ENCODE measurements at places on chromosomes 5 and 9.

GRCh38 chr9:4147476-4148230, 152.2 kb downstream of the GLIS3 start:
- DNase-seq = no peak

DNA sequence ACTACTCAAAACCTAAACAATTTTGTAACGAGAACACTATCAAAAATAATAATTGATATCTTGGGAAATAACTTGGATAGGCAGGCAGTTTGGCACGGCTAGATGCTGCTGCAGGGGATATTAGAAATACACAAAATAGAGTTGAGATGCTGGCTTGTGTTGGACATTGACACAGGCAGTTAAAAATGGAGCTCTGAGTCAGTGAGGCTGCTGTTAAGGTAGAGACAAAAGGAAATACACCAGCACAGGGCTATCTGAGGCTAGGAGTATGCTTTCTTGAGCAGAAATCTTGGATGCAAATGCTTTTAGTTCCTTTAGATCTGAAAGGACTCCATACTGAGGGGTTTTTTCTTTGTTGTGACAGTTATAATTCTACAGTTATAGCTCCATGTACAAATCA, 16.6 kb downstream of the TENT2 start:
- no peak for DNase-seq

DNA sequence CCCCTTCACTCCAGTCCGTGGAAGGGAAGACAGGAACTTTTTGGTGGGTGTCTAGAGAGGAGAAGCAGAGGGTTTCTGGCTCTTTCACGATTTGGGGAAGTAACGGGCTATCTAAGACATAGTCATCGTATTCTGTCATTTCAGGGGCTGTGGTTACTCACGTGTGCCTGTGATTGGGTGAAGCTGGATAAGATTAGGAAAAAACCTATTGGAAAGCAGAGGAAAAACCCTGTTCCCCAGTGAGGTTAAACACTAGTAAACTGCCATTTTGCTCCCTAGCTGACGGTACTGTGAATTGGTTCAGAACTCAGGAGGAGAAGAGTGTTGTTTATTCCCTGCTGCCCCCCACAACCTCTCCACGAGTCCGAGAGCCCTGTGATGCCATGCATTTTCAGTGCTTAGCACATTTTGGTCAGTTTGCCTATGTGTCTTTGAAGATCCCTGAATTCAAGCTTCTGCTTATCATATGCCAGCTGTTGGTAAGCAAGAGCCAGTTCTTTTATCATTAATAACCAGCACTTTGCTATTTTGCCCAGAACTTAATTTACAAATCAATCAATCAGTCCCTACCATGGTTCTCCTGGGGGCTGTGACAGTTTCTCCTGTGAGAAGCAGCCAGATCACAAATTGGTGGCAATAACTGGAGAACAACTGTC, 45.1 kb upstream of the ROR2 start:
- DNase-seq = no peak

DNA sequence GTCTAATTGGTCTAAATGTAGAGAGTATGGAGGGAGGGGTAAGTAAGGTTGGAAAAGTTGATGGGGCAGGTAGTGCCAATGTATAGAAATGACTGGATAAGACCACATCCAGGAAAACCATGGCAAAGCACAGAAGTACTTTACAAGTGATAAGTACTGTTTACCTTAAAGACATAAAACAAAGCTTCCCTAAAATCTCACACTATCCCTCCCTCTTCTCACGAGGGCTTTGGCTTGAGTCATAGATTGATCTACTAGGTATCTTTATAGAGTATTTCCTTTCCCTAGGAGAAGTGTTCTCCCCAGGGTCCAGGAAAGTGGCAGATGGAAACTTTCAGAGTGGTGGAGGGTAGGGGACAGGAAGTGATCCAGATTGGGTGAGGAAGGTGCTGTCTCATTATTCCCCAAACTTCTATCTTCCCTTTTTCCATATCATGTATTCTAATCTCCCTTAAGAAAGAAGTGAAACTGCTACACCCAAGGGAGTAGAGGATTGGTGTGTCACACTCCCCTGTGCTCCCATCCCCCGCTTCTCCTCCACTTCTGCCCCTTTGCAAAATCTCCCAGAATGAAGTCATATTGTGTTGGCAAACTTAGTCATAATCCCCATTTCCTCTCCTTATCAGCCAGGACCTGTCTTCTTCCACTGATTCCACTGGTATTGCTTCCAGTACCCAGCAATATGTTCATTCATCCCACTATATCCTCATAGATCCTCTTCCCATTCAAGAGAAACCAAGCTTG, 14.6 kb downstream of the IL33 start:
- no peak for DNase-seq

Data from stimulated activated CD8-positive, alpha-beta memory T cell treated with anti-CD3 and anti-CD28 coated beads, Interleukin-4, amount 100 ng/mL, for 24 hours (primary cell).